Left lung (tissue), 14 donors: ENCODE measurements at places on chromosomes 12 and 14. TPM values are rescaled to one million over a fixed set of nuclear protein-coding genes. Genes with fewer than 3 reads are reported as not detected.

DNA sequence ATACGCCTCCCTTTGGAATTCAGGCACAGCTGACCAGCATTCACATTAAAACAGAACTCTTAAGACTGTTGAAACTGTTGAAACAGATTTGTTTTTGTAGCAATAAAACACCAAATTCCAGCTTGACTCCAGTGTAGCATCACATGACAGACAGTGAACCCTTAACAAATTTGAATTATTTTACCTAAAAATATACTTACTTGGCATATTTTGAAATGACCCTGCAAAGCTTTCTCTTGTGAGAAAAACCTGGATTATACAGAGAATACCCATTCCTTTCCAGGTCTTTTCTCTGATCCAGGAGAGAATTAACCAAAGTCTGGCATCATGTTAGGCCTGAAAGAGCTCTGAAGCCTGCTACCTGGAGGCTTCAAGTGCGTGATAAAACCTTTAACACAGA is 410.3 kb downstream of the FOXG1 start:
- DNase-seq, result no peak

DNA sequence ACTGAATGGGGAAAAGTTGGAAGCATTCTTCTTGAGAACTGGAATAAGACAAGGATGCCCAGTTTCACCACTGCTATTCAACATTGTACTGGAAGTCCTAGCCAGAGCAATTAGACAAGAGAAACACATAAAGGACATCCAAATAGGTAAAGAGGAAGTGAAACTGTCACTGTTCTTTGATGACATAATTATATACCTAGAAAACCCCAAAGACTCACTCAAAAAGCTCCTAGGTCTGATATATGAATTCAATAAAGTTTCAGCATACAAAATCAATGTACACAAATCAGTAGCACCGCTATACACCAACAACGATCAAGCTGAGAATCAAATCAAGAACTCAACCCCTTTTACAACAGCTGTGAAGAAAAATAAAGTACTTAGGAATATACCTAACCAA is 157.3 kb upstream of the DDHD1 start:
- no peak for DNase-seq

GRCh38 chr14:51176839-51177238 is 63.2 kb upstream of the TMX1 start:
- DNase-seq, result no peak

DNA sequence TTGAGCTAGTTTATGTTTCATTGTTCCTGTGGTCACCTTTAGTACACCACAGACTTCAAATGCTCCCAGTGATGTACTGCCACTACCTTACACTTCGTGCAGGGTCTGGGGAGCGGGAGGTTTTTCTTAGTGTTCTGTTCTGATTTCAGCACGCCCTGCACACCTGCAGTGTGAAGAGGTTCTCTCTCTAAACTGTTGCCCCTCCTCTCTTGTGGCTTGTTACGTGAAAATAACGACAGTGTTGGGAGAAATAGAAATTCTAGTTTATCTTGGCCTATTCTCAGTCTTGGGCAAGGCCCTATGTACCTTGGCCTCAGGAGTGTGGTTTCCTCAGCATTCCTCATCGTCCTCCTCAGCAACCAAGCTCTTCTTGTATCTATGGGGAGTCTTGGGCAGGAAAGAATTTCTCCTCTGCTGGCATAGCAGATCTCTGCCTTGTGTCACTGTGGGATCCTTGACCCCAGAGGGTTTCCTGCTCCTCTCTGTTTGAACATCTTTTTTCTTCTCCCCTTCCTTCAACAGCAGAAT is 48.6 kb downstream of the EIF2S3B start:
- no peak for DNase-seq

ALX1 gene
- not detected for polyA plus RNA-seq

DNA sequence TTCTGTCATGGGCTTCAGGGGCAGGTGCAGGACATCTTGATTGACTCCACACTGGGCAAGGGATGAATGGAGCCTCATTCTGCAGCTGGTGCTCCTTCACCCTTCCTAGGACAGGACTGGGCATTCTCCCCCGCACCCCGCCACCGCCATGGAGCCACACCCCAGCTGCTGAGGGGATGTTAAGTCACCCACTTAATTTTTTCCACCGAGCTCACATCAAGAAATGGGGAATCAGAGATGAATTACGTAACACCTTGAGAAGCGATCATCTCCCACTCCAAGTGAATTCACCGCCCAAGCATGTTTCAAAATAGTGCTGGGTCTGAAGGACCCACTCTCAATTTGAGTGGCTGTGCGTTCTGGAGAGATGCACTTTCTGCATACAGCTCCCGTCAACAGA is 94.2 kb downstream of the EML1 start:
- DNase-seq, result no peak

GRCh38 chr14:102579696-102580549 is 12.5 kb upstream of the RCOR1 start:
- DNase-seq, result no peak

DNA sequence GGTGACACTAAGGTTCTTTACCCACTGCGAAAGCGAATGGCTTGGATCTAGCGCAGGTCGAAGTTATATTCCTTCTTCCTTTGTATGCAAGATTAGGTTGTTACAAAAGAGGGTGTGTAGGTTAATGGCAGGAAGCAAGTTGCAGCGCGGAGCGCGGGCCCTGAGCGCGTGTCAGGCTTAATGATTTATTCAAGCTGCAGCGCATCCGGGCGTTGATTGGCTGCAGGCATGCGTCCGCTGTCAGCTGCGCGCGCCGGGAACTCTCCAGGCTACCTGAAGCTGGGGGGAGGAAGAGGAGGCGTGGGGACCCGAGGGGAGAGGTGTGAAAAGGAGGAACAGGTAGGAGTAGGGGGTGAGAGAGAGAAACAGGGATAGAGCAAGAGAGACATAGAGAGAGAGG is 7.4 kb downstream of the ASCL1 start:
- no peak for DNase-seq
